ENCODE measurements at places on chromosomes 7 and 10.

DNA sequence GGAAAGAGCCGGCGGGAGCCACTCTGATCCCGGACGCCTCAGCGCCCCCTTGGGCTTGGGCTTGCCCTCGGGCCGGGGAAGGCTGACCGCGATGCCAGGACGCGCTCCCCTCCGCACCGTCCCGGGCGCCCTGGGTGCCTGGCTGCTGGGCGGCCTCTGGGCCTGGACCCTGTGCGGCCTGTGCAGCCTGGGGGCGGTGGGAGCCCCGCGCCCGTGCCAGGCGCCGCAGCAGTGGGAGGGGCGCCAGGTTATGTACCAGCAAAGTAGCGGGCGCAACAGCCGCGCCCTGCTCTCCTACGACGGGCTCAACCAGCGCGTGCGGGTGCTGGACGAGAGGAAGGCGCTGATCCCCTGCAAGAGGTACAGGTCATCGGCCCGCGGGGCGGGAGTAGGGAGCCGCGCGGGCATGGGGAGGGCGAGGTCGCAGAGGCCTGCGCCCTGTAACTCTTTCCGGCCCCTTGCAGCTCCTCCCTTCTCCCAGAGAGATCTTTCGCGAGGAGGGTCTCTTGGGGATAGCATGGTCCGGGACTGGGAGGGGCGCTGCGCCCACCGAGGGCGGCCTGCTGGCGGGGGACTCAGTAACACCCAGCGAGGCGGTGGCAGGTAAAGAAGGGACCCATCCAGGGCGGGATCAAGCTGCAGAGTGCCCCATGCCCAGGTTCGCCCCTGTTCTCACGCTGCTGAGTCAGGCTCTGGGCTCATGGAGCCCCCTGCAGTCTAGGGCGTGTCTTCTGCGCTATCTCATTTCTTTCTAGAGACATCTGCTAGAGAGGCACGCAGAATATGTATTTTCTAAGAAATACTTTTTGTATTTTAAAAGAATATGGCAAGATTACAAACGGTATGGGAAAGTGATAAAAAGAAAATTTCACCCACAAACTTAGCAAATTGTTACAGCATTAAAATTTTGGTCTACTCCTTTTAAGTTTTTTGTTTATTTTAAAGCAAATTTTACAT, 687 bp downstream of the EPDR1 start:
- no peak for DNase-seq

DNA sequence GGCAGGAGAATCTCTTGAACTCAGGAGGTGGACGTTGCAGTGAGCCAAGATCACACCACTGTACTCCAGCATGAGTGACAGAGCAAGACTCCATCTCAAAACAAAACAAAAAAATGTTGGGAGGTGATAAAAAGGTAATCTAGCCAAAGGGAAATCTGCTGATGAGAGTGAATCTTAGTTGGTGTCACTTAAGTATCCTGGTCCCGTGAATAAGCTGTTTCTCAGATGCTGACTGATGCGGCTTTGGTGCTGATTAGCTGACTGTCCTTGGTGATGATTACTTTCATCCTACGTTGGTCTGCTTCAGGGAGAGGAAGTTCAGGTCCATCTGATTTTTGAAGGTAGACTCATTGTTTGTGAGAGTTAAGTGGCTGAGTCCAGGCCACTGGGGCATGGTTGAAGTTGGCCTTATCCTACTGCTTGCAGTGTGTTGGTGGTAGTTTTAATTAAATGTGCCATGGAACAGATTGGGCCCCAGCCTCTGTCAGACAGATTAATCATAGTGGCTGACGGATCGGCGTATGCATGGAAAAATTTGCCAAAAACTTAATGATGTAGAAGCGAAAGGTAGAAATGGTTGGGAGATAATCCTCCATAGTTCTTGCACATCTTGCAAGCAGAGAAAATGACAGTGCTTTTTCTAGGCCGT, 17.4 kb upstream of the TMEM236 start:
- no peak for DNase-seq

GRCh38 chr7:91690541-91691070, 189.9 kb downstream of the MTERF1 start:
- DNase-seq, result no peak

- no peak for DNase-seq
These were observed 16.6 kb downstream of the C7orf33 start for GRCh38 chr7:148607151-148607661.

DNA sequence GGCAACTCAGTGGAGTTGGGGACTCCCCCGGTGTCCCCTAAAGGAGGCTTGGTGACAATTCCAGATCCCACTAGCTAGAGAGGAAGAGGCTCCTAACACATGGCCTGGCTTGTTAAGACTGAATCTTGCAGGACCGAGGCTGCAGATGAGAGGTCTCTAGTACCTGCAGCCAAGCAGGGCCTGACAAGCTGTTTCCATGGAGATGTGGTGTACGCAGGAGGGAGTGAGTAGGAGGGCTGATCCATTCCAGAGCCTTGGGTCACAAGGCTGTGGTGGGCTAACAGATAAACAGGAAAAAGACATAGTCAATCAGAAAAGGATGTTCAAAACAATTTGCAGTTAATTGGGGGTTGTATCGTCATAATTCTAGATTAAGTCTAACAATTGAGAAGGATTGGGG, 77.3 kb upstream of the MKLN1 start:
- no peak for DNase-seq

- DNase-seq, result no peak
These were observed 47.7 kb downstream of the ZNF277 start for GRCh38 chr7:112254156-112254555.

- no peak for DNase-seq
These were observed 146.5 kb upstream of the PRSS1 start for GRCh38 chr7:142602756-142603155.
